Activated CD4-positive, alpha-beta T cell treated with anti-CD3 and anti-CD28 coated beads, Interleukin-2, amount 10 ng/mL, durations not matched to agents 7 days and 5 days (primary cell): ENCODE measurements at places on chromosomes 5 and 9. TPM values are rescaled to one million over a fixed set of nuclear protein-coding genes. Genes with fewer than 3 reads are reported as not detected.
A peak's percentile ranks its signal among the peaks of the same experiment; 100 is the strongest.

- H3K36me3 ChIP-seq, result peaks cover 57% of the 10 kb centered on the region
- peaks cover 5% of the 10 kb centered on the region for H3K27me3 ChIP-seq
- peak overlapping the region; percentile 92 for H3K4me3 ChIP-seq
Observed at GRCh38 chr5:79613549-79613948, 1.3 kb downstream of the TENT2 start.

DNA sequence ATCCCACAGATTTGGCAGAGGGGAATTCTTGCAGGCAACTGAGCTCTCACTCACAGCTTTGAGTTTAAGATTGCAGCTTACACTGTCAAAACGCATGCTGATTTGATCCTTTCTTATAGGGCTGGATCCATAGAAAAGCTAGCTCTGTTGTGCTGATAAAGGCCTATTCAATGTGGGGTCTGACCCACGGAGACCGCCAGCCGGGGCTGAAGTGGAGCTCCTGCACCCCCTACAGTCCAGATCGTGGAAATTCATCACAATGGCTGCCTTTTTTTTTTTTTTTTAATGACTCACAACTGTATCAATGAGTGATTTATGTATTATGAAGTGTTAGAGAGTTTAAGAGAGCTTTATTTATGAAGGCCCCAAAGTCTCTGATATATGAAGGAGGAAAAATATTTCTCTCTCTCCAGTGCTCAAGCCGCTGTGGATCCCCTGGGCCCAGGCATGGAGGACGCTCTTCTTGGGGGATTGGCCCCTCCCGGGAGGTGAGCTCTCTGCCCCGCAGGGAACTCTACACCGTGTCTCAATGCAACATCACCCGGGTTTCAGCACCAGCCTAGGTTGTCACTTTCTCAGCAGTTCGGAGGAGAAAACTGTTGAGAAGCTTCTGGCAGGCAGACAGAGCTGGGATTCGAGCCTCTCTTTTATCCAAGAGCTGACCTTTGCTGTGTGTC, 700.2 kb downstream of the IRX1 start:
- no peaks in the 10 kb centered on the region for H3K4me1 ChIP-seq
- no peak overlapping the region for H3K4me3 ChIP-seq
- no peak for DNase-seq
- H3K27me3 ChIP-seq, result no peaks in the 10 kb centered on the region
- no peak overlapping the region for H3K27ac ChIP-seq

DNA sequence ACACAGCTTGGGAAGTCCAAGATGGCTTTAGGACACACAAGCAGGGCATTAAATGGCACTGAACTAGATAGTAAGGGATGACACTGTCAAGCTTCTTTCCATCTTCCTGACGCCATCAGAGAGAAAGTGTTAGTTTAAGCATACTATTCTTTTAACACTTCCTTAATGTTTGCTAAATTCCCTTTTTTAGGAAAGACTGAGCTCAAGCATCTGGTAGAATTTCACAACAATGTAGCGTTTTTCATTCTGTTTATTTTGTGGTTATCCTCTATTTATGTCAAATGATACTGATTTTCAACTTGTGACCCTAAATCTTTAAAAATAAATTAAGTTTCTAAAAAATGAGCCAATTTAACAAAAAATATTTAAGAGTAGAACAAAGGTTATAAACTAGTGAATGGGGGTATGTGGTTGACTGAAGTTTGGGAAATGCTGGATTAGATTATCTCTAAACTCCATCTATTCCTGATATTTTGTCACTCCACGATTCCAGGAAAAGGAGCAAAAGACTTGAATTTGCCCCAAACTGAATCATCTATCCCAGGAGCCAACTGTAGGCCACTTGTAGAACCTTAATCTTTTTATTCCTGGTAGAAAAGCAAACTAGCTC, 147.4 kb upstream of the KLF9 start:
- no peak for DNase-seq
- H3K27me3 ChIP-seq, result no peaks in the 10 kb centered on the region
- peaks cover 60% of the 10 kb centered on the region for H3K4me1 ChIP-seq
- H3K27ac ChIP-seq, result peak overlapping the region; percentile 100

PCDHB2 gene
- not detected for total RNA-seq

C8G gene
- total RNA-seq, result 0.85 TPM
